ENCODE measurements at places on chromosomes 3 and 15.

- DNase-seq = no peak
Observed at GRCh38 chr3:58215317-58216025, 4.7 kb upstream of the DNASE1L3 start.

DNA sequence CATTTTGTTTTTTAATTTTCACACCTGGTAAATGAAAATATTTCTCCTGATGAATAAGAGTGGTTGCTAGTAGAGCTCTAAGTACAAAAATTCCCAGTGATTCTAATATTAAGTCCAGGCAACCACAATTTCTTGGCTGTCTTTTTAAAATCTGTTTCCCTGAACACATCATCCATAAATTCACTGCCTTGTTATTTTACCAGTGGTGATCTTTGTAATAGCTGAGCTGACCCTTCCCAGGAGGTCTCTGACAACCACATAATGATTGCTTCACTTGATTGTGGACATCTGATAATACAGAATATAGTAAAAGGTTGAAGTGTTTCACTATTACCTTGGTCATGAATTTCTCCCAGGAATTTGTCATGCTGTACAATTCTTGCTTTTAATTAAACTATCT is 13.9 kb upstream of the TOP2B start:
- no peak for DNase-seq

- DNase-seq = no peak
Observed at GRCh38 chr3:59660376-59660775, 610.6 kb upstream of the CFAP20DC start.

- DNase-seq = no peak
Observed at GRCh38 chr3:74592359-74592758, 22.1 kb downstream of the CNTN3 start.

DNA sequence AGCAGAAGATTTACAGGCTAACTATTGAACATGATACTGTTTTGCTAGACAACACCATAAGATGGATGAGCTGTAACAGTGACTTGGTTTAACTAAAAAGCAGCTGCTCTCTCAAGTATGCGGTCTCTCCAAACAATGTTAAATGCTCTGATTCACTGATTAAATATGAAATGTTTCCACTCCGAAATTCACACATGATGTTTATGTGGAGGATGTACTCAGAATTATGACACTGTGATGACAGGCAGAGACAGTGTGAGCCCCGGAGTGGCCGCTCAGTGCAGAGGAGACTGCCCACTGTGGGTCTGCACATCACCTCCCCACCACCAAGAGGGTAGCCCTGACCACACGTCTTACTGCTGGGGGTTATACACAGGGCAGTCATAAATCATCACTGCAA is 83.9 kb upstream of the MEX3B start:
- no peak for DNase-seq
